ENCODE measurements at places on chromosomes 7 and 10.

GRCh38 chr7:5237286-5237685, 45.5 kb upstream of the SLC29A4 start:
- DNase-seq: no peak

DNA sequence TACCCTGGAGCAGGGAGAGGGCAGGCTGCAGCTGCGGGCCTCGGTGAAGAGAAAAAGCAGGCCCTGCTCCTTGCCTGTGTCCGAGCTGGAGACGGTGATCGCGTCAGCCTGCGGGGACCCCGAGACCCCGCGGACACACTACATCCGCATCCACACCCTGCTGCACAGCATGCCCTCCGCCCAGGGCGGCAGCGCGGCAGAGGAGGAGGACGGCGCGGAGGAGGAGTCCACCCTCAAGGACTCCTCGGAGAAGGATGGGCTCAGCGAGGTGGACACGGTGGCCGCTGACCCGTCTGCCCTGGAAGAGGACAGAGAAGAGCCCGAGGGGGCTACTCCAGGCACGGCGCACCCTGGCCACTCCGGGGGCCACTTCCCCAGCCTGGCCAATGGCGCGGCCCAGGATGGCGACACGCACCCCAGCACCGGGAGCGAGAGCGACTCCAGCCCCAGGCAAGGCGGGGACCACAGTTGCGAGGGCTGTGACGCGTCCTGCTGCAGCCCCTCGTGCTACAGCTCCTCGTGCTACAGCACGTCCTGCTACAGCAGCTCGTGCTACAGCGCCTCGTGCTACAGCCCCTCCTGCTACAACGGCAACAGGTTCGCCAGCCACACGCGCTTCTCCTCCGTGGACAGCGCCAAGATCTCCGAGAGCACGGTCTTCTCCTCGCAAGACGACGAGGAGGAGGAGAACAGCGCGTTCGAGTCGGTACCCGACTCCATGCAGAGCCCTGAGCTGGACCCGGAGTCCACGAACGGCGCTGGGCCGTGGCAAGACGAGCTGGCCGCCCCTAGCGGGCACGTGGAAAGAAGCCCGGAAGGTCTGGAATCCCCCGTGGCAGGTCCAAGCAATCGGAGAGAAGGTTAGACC, 138.0 kb upstream of the STK17A start:
- no peak for DNase-seq

DNA sequence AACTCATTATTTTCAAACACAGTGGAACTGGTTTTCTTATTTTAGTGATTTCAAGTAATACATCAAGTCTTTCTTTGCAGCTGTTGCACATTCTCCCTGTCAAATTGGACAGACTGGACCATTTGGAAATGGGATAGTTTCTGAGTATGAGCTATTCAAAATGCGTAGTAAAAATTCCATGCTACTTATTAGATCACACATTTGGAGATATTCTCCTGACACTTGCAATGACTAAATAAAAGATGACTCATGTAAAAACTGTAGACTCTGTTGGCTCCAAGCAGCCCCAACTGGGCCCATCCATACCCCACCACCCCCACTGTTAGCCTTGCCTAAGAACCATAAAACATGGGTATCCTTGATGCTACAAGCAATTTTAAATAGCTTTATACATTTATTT, 25.9 kb upstream of the BICC1 start:
- DNase-seq: peak; percentile 26

- peak; percentile 51 for DNase-seq
These were observed 1.5 kb downstream of the IPMK start for GRCh38 chr10:58266003-58266825.

- peak; percentile 67 for DNase-seq
These were observed 50.3 kb downstream of the PALD1 start for GRCh38 chr10:70528741-70529362.

DNA sequence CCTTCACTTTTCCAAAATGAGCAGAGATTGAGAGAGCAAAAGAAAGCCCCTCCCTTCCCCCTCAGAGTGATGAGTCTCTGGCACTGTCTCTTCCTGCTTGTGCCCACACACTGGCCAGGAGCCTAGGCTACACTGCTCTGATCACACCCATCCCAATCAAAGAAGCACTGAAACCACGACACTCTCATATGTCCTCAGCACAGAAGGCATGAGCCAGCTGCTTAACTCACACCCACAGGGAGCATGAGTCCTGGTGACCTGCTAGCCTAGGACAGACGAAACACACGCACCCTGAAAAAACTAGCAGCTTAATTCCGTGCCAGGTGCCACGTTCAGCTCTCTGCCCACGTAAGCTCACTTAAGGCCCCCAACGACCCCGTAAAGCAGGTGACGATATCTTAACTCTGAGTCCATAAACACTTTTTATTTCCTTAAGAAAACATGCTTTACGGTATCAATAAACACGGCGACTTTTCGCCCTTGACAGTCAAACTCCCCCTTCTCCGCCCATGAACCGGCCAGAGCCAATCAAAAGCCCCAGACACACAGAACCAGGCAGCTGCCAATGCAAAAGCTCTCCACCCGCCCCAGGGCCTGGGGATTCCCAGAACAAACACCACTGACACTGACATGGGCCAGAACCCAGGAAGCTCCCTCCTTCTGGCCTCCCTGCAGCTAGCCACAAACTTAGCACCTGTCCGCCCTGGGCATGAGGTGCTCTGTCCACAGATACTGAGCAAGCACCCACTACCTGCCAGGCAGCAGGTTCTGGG, 69.0 kb downstream of the TNRC18 start:
- no peak for DNase-seq

- no peak for DNase-seq
These were observed 664.1 kb upstream of the ADARB2 start for GRCh38 chr10:2401459-2401858.

- no peak for DNase-seq
These were observed 125.1 kb downstream of the SFMBT2 start for GRCh38 chr10:7285522-7286322.

- DNase-seq: no peak
These were observed 57.8 kb downstream of the ANKMY2 start for GRCh38 chr7:16587790-16588189.

GRCh38 chr10:75283671-75284470, 48.1 kb upstream of the COMTD1 start:
- DNase-seq: no peak

DNA sequence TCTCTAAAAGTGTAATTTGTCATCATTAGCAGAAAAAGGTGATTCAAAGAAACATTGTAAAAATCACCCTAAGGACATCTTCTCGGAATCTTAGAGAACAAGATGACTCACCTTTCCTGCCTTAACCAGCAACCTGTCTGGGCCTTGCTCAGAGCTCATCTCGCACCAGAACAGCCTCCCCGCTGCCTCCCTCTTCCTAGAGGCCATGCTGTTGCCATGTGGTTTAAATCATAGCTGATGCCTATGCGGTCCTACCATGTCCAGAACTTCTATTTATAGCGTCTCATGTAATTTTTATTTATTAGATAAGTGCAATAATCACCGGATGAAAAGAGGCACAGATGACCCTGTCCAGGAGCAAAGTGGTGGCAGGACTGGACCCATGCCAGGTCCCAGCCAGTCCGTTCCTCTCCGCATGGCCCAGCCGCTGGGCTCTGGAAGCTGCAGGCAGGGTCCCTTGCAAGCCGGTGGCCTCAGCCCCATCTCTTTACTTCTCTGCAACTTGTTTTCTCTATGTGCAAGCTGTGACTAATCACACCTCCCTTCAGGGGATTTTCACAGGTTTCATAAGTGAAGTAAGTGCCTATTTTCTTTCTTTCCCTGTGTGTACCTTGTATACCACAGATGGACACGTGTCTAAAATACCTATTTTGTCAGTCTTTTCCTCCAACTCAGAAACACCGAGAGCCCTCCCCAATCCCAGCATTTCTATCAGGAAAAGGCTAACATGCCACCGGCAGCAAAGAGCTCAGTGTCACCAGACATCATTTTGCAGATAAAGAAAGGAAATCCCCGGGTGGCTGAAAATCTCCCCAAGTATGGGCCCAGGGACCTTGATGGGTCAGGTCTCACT, 27.1 kb downstream of the KLF6 start:
- DNase-seq: peak; percentile 67

DNA sequence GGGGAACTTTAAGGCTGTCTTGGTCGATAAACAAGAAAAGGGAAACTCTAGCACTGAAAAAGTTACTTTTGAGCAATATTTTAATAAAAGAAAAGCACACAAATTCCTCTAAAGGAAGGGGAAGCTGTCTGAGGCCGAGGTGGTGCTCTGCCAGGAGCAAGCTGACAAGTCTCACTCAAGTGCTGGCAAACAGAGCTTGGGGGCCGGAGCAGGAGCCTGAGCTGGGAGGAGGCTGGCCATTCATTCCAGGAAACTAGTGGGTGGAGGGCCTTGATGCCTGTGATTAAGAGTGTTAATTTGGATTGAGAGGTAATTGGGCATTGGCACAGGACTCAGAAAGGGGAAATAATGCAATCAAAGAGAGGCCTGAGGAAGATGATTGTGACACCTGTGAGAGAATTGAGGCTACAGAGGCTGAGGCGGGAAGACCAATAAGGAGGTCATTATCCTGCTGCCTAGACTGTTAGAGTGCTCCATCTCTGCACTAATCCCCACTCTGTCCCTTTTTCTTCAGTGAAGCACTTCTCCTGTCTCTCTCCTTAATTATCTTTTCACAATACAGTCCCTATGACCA, 154.9 kb upstream of the COL1A2 start:
- no peak for DNase-seq

- DNase-seq: no peak
These were observed 96.8 kb downstream of the PPP1R3C start for GRCh38 chr10:91536111-91536510.

DNA sequence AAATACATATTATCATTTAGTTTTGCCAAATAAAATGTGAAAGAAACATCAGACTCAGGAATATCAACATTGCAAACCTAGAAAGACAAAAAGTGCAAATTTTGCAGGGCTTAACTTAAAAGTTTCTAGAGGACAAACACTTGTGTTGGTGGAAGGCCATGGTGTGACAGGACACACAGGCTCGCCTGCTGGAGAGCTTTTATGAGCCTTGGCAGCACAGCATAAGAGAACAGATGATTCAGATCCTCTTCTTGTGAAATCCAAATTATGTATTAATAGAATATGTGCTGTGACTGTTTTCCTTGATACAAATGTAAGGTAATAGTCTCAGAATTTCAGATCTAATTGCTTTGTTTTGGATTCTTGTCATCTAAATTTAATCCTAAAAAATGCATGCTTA, 72.9 kb upstream of the ABCB5 start:
- DNase-seq: no peak

DNA sequence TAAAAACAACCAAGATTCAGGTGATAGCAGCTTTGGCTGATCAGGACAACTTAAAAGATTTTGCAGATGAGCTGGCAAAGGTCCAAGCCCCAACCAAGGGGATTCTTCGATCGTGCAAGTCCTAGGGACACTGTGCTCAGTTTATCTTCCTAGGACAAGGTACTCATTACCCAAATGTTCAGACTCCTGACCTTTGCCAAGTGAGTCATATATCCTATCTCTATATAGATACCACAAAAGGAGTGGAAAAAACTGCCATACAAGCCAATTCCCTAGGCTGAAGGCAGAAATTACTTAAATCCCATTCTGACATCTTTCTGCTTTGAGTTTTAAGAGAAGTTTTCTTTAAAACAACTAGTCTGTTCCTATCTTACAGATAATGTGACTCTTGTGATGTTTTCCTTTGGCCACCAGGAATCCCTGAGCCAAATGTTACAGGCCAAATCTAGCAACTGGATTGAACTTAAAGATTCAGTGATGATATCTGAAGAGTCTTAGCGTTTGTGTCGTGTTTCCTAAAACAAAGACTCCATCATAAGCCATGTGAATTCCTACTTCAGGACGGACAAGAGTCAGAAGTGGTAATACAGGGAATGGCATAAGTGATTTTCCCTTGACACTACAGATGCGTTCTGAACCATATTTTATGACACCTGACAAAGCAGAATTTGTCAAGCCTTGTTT, 142.6 kb upstream of the ASAH2 start:
- DNase-seq: peak; percentile 52

GRCh38 chr7:127550247-127550646, 35.1 kb downstream of the GCC1 start:
- no peak for DNase-seq

GRCh38 chr7:26369593-26369992, 77.9 kb downstream of the SNX10 start:
- peak; percentile 66 for DNase-seq

DNA sequence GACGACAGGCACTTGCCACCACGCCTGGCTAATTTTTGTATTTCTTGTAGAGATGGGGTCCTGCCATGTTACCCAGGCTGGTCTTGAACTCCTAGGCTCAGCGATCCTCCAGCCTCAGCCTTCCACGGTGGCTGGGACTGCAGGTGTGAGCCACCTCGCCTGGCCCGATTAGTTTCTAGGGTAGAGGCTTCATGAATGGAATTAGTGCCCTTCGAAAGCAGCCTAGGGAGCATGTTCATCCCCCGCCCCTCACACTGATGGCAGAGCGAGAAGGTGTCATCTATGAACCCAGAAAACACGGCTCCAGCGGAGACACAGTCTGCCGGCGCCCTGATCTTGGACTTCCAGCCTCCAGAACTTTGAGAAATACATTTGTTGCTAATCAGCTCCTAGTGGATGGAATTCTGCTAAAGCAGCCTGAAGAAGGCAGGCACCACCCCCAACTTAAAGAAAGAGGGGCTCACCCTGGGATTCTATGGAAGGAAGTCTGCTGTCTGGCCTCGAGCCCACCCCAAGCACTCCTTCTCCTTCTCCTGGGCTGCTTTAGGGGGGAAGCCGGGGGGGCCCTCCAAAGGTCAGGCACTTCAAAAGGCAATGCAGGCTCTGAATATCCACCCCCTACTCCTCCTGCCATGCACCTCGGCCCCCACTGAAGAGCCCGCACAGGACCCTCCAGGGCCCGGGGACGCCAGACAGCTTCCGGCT, 10.1 kb downstream of the PDGFA start:
- DNase-seq: no peak

GRCh38 chr7:92988051-92988450, 129.7 kb downstream of the SAMD9 start:
- peak; percentile 60 for DNase-seq
